ENCODE measurements at places on chromosomes 1 and 21.

- no peak for DNase-seq
Measured at GRCh38 chr1:154145986-154146385, 8.9 kb downstream of the NUP210L start.

- DNase-seq, result peak; percentile 54
Measured at GRCh38 chr1:222654849-222655248, 37.0 kb downstream of the MIA3 start.

DNA sequence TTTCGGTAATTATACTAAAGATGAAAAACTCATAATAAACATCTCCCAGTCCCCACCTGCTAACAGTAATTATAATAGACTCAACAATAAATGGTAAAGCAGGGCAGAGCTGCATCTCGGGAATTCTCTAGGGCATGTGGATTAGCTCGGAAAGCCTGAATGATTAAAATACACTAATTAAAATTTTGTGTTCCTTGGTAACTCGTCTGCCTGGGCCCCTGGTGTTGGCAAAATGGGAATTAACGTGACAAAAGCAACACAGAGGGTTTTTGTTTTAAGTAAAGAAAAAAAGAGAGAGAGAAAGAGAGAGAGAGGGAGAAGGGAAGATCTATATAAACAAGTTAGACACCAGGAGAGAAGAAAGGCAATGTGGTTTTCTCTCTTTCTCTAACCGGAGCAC is 62.1 kb downstream of the CASZ1 start:
- DNase-seq, result no peak

GRCh38 chr1:37682334-37682987 is 9.9 kb upstream of the CDCA8 start:
- DNase-seq, result peak; percentile 37

DNA sequence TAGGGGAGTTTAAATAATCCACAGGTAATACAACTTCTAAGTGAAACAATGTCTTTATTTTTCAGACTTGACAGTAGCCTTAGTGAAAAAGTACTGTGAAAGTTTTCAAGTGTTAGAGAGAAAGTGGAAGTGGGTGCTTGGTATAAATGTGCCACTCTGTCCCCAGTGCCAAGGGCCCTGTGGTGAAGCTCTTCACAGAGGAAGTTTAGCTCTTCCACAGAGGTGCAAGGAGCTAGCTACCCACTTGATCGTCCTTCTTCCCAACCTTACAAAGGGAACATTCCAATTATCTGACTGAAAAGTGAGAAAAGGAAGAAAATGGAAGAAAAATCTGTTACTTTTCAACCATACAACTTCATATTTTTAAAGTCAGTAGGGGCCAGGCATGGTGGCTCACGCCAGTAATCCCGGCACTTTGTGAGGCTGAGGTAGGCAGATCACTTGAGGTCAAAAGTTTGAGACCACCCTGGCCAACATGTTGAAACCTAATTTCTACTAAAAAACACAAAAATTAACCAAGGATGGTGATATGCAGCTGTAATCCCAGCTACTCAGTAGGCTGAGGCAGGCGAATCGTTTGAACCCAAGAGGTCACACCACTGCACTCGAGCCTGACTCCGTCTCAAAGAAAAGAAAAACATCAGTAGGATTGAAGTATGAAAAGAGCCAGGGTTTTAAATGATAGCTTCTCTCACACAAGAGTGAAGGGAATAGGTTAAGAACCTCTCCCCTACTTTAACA is 41.0 kb upstream of the PTPRC start:
- DNase-seq, result no peak

DNA sequence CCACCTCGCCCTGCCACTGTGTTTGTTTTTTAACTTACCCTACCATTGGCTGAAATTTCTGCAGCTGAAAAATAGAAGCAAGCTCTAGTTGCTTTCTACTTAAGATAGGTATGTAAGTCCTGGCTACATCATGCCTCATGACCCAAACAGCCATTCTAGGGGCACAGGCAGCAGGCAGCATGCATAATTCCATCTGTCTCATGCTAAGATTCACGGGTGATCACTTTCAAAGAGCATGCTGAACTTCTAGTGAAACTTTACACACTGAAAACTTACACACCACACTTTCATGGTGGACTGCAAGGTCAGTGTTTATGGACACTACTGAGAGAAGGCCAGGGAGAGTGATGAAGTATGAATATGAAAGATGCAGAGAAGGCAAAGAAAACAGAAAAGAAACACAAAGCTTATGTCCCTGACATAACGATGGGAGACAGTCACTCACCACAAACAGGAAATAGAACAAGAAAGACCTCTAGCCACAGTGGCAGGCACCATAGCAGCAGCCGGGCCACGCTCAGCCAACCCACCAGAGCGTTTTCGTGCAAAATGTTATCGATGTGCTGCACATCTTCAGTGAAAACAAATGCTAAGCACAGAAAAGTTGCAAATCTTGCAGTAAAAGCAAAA is 102.3 kb upstream of the TIAM1 start:
- DNase-seq, result peak; percentile 3

DNA sequence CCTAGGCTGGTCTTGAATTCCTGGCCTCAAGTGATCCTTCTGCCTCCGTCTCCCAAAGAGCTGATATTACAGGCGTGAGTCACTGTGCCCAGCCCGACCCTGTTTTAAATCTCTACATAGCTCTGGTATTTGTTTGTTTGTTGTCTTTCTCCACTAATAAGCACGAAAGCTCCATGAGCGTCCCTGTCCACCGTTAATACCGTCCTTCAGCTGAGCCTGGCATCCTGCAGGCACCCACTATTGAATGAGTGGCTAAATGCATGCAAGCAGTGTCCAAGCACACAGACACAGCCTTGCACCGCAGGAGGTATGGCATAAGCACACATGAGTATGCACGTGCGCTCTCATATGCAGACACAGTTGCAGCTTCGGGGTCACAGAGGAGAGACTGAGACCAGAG is 4.5 kb upstream of the COL16A1 start:
- DNase-seq, result no peak

GRCh38 chr1:202659541-202659940 is 50.7 kb downstream of the SYT2 start:
- DNase-seq, result no peak

GRCh38 chr1:156167536-156167935 is 14.2 kb downstream of the SEMA4A start:
- no peak for DNase-seq

- peak; percentile 66 for DNase-seq
Measured at GRCh38 chr1:39026051-39026865, at the start of gene NDUFS5. NDUFS5 (plus strand) TSS chr1:39026350; CDS start chr1:39028725, 2,375 bp downstream.

GRCh38 chr1:8104278-8105236 is 78.4 kb upstream of the ERRFI1 start:
- no peak for DNase-seq

DNA sequence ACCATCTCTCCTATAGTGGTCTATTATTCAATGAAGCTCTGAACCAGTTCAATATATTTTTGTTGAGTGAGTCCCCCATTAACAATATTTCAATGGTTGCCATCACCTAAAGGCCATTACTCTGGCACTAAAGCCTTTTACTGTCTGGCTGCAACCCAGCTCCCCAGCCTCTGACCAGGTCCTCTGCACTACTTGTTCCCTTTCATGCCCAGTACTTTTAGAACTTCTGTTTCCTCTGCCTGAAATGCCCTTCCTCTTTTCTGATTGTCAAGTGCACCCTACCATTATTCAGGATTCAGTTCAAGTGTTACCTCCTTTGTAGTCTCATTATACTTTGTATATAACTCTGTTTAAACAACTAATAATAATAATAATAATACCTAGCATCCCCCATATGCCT is 30.4 kb upstream of the ZFYVE9 start:
- no peak for DNase-seq

DNA sequence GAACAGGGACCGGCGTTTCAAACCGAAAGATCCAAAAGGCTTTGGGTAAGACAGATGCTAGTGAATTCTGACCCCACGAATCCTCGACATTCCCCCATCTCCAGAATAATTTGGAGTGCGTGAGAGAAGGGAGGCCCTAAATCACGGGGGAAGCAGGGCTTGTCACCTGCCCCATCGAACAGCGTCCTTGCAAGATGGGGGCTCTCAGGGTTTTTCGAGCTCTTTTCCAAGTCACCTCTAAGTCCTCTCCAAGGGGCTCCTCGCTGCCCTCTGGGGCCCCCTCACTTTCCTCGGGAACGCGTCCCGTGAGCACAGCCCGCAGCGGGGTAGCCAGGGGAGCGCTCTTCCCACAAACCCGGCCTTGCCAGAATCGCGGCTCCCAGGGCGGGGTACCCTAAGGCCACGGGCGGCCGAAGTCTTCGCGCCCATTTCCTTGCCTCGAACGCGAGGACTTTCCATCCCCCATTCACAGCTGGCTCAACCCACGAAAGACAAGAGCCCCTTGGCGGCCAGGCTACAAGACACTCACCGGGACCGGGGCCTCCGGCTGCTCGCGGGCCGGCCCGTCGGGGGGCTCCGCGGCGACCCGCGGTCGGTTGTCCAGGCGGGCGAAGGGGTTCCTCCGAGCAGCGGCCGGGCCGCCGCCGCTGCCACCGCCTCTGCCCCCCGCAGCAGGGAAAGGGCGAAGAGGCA is 546 bp downstream of the DONSON start:
- no peak for DNase-seq

GRCh38 chr1:245825128-245825901 is 670.5 kb downstream of the KIF26B start:
- no peak for DNase-seq

GRCh38 chr1:56448529-56449300 is 130.6 kb downstream of the PLPP3 start:
- DNase-seq, result no peak

GRCh38 chr1:64505944-64506655 is 36.2 kb downstream of the CACHD1 start:
- DNase-seq, result no peak

GRCh38 chr21:45162115-45162514 is 87.7 kb downstream of the ADARB1 start:
- DNase-seq, result no peak

GRCh38 chr1:174880171-174880570 is 119.6 kb upstream of the CACYBP start:
- DNase-seq, result no peak

GRCh38 chr1:43526002-43526401 is 4.7 kb upstream of the PTPRF start:
- DNase-seq, result no peak

DNA sequence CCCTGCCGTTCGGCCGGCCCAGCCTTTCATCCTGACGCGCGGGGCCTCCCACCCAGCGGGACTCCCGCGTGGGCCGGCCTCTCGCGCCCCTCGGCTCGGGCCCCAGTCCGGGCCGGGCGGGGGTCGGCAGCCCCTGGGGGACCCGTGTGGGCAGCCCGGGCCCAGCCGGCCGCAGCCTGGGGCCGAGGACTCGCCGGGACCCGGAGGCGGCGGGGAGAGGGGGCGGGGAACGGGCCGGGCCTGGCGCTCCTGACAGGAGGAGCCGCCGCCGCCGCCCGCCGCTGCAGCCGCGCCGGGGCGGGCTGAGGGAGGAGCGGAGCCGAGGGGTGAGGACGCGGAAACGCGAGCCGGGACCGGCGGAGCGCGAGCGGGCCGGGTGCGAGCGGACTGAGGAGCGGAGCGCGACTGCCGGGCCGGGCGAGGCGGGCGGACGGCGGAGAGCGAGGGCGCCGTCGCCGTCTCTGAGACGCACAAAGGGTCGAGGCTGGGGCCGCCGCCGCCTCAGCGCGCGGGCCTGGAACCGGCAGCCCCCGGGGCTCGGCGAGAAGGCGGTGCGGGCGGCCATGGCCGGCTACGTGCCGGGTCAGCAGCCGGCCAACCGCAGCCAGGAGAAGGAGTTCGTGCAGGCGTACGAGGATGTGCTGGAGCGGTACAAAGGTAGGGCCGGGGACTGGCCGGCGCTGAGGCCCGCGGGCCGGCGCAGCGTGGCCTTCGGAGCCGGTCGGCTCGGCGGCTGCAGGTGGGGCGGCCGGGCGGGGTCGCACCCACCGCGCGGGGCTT is 79.1 kb downstream of the NDUFS5 start:
- peak; percentile 49 for DNase-seq

GRCh38 chr1:215507119-215507518 is 60.0 kb upstream of the KCTD3 start:
- DNase-seq, result no peak

DNA sequence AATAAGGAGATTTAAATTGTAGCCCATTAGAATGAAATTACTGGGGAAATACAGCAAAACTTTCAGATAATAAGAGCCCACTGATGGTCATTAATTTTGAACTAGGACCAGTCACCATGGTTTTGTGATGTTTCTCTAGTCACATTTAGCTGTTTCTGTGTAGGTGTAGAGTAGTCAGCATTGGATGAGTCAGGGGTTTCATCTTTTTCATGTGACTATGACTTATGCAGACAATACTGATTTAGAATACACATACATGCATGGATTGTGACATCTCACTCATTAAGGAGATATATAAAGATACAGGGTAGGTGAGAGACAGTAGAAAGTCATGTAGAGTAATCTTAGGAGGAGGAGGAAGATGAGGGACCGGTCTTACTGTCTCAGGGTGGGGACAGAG is 1192.7 kb downstream of the KCNT2 start:
- no peak for DNase-seq

DNA sequence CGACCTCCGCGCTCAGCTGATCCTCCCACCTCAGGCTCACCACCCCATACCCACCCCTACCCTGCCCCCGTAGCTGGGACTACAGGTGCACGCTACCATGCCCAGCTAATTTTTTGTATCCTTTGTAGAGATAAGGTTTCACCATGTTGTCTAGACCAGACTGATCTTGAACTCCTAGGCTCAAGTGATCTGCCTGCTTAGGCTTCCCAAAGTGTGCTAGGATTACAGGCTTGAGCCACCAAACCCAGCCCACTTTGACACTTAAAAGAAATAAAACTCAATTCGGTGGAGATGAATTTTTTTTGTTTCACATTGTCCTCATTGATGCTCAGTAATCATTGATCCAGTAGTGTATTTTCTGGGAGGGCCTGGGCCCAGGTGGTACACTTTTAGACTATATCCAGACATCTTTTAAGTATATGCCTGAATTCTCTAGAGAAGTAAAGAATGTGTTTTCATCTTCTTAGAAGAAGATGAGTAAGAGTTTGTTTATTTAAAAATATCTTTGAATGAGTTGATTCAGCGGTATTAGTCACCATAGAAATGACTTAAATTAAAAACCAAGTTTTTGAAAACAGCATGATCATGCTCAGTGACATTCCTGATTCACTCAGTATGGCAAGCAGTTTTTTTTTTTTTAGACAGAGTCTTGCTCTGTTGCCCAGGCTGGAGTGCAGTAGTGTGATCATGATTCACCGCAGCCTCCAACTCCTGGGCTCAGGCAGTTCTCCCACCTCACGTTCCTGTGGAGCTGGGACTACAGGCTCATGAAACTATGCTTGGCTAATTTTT is 57.8 kb downstream of the EPB41 start:
- no peak for DNase-seq
